ENCODE measurements at places on chromosomes 16 and 17.

DNA sequence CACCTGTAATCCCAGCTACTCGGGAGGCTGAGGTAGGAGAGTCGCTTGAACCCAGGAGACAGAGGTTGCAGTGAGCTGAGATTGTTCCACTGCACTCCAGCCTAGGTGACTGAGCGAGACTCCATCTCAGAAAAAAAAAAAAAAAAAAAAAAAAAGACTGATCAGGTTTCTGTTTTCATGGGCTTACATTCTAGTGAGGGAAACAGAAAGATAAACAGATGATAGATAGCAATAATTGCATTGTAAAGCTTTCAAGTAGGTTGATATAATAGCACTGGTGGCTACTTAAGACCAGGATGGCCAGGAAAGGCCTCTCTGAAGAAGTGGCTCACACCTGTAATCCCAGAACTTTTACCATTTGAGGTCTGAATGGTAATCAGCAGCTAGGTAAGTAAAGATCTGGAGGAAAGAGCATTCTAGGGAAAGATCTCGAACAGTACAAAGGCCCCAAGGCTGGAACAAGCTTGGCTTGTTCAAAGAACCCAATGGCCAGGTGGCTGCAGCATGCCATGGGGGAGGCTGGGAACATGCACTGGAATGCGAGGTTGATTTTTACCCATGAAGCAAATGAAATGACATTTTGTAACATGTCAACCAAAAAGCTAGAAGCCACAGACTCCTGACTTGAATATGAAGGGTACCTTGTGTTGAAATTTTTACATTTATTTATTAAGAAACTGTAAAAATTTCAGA is 108.3 kb upstream of the DHX40 start:
- no peak for DNase-seq

- DNase-seq = peak; percentile 59
These were observed 46.3 kb downstream of the DNAH9 start for GRCh38 chr17:11644265-11645212.

- peak; percentile 38 for DNase-seq
These were observed 50.1 kb downstream of the RHOT1 start for GRCh38 chr17:32192379-32192778.

DNA sequence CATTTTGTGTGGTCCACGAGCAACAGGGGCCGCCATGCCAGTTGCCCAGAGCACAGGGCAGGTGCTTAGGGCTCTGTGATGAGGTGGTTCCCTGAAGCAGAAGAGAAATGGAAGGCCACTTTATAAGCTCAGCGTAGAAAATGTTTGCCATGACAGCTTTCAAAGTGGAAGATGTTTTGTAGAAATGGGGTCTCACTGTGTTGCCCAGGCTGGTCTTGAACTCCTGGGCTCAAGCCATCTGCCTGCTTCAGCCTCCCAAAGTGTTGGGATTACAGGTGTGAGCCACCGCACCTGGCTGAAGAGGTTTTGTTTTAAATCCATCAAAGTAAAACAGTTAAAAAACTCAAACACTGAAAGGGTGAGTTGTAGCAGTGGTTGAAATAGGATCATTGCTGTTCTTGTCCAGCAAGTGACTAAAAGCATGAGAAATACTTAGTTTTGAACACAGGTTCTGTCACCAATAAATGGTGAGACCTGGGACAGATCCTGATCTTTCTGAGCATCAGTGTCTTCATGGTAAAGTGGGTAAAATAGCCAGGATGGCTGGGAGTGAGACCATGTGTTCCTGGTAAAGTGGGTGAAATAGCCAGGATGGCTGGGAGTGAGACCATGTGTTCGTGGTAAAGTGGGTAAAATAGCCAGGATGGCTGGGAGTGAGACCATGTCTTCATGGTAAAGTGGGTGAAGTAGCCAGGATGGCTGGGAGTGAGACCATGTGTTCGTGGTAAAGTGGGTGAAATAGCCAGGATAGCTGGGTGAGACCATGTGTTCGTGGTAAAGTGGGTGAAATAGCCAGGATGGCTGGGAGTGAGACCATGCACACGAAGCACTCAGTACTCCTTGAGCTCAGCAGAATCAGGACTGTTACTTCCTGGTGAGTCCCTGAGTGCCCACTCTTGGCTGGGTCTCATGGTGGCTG is 46.0 kb downstream of the BANP start:
- no peak for DNase-seq

DNA sequence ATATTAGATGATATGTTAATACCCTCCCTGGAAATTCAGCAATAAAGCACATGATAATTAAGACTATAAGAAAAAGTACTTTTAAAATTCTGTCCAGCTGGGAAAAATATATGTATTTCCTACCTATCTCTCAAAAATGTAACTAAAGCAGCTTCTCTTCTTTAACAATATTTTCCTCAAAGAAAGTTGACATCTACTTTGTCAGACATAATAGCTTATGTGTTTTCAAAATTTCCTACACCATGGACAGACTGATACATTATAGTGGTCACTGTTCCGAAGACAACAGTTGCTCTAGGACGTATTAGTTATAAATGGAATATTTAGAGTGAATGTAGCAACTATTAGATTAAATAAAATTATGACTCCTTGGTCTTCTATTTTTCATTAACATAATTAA is 131.4 kb upstream of the NACA2 start:
- DNase-seq = no peak

- DNase-seq = no peak
These were observed 14.3 kb upstream of the INTS2 start for GRCh38 chr17:61942085-61942484.

- DNase-seq = no peak
These were observed 2.7 kb downstream of the MYO15B start for GRCh38 chr17:75590314-75590761.

GRCh38 chr17:77254951-77255825 is 114.4 kb downstream of the SEC14L1 start:
- peak; percentile 62 for DNase-seq

GRCh38 chr17:33811004-33811760 is 443.9 kb upstream of the CCL2 start:
- no peak for DNase-seq

DNA sequence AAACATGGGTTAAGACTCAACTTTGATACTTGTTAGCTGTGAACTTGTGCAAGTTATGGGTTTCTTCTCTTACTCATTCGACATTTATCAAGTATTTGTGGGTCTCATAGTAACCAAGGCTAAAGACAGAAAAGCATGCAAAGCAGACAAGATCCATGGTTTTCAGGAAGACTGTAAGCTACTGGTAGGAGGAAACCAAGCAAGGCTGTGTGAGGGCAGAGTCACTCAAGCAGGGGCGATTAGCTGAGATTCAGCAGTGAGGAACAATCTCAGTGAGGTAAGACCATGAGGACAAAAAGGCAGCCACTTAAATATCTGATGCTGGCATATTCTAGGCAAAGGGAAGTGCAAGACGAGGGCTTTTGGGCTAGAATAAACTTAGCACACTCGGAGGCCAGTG is 29.5 kb downstream of the MBTD1 start:
- peak; percentile 3 for DNase-seq

- no peak for DNase-seq
These were observed 11.5 kb downstream of the CENPN start for GRCh38 chr16:81018496-81018895.

DNA sequence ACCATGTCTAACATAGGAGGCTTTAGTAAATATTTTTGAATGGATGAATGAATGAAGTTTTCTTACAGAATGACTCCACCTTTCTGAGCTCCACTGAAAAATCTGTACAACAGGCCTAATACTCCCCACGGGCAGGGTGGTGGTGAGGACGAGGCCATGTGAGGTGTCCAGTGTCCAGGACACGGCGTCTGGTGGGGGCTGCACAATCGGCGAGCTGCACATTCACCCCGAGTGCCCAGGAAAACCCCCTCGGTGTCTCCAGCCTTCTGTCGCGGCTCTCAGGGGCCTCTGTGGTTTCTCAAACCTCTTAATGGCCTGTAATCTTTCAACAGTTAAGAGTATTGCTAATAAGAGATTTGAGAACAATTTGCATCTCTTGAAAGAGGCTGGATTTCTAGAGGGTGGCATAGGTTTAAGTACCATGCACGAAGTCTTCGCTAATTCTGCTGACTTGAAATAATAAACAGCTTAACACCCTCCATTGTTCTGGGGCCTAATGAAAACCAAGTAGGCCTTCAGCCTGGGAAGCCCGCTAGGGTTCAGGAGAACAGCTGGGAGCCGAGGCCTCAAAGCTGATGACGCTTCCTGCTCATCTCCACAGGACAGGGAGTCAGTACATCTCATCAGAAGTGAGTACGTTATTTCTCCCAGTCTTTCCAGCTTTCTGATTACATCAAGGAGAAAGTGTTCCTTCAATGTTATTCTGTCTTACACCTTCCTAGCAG is 304.6 kb upstream of the FOXF1 start:
- no peak for DNase-seq

DNA sequence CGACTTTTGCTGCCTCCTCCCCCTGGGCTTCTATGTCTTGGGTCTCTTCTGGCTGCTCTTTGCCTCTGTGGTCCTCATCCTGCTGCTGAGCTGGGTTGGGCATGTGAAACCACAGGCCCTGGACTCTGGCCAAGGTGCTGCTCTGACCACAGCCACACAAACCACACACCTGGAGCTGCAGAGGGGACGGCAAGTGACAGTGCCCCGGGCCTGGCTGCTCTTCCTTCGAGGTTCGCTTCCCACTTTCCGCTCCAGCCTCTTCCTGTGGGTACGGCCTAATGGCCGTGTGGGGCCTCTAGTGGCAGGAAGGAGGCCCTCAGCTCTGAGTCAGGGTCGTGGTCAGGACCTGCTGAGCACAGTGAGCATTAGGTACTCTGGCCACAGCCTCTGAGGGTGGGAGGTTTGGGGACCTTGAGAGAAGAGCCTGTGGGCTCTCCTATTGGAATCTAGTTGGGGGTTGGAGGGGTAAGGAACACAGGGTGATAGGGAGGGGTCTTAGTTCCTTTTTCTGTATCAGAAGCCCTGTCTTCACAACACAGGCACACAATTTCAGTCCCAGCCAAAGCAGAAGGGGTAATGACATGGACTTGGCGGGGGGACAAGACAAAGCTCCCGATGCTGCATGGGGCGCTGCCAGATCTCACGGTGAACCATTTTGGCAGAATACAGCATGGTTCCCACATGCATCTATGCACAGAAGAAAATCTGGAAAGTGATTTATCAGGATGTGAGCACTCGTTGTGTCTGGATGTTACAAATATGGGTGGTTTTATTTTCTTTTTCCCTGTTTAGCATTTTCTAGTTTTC is 2.3 kb downstream of the GP1BA start:
- peak; percentile 40 for DNase-seq

DNA sequence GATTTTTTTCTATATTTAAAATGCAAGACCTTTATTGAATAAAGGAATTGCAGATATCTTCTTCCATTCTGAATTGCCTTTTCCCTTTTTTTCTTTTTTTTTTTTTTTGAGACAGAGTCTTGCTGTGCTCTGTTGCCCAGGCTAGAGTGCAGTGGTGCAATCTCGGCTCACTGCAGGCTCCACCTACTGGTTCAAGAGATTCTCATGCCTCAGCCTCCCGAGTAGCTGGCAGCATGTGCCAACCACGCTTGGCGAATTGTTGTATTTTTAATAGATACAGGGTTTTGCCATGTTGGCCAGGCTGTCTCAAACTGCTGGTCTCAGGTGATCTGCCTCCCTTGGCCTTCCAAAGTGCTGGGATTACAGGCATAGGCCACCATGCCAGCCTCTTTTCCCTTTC is 151.5 kb downstream of the CEP112 start:
- DNase-seq = no peak

GRCh38 chr16:10256784-10257641 is 74.8 kb upstream of the GRIN2A start:
- peak; percentile 4 for DNase-seq

GRCh38 chr17:49486012-49486641 is 9.0 kb upstream of the NGFR start:
- DNase-seq = no peak

DNA sequence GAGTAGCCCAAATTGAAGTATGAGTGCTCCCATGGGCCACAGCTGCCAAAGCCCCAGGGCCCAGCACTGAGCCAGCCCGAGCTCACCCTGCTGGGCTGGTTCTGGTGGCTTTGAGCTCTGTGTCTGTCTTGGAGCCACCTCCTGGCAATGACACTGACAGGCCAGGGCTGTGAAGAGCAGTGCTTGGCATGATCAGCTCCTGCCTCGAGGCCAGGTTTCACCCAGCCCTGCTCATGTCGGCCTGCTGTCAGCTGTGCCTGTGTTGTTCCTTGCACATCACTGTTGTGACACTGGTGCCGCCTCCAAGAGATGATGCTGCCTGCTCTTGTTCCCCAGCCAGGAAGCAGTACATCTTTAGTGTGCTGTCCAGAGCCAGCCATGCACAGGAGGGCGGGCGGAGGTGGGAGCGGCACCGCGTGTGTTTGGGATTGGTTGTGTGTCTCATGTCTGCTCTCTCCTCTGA is 26.0 kb downstream of the PLD6 start:
- DNase-seq = no peak

DNA sequence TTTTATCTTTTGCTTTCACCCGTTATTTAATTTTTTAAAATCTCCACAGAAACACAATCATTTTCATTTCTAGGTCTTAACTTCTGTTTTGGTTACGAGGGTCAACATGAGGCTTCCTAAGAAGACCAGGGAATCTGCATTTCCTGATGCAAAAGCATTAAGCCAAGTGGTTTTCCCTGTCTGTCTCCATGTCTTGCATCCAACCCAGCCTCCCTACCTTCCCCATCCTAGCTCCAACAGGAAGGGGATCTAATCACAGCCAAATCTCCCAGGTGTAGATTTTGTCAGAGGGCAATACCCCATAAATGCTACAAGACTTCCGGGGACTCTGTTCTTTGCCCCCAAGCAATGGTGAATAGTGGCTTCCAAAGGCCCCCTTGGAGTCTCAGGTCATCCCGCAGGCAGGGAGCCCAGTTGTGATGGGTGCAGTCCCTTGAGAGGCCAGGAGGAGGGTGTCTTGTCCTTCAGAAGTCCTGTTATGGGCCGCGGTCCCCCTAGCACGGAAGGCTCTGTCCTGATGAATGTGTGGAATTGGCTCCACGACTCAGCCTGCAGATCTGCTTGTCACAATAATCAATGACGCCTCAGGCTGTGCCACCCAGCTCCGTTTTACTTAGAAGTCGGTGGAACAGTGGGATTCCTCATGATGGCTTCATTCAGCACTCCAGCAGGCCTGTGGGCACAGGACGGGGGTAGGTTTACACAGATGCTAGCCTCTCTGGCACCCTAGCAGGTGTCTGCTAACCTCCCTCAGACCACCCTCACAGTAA is 141.1 kb downstream of the RGS9 start:
- peak; percentile 76 for DNase-seq

GRCh38 chr17:76871668-76872067 is 3.5 kb downstream of the MGAT5B start:
- no peak for DNase-seq

- peak; percentile 92 for DNase-seq
These were observed 17.9 kb downstream of the KPNA2 start for GRCh38 chr17:68053231-68054013.

DNA sequence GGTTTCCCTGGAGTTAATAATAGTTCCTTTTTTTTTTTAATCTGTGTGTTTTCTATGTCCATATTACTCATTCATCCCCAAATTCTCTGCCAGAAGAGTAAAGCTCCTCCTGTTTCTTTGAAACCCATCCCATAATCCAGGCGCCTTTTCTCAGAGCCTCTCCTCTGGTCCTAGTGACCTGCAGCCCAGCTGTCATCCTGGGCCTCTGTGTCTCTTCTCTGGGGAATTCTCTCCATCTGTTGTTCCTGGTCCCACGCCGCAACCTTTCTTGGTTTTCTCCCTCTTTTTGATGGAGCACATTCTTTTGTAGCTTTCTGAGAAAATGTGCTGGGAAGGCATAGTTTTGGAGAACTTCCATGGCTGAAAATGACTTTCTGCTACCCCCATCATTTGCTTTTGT is 10.2 kb downstream of the KATNB1 start:
- no peak for DNase-seq

GRCh38 chr16:24328835-24329452 is 72.8 kb downstream of the CACNG3 start:
- no peak for DNase-seq

GRCh38 chr16:7976563-7976962 is 613.7 kb downstream of the TMEM114 start:
- DNase-seq = no peak
